ENCODE measurements at places on chromosomes 4 and X. TPM values are rescaled to one million over a fixed set of nuclear protein-coding genes. Genes with fewer than 3 reads are reported as not detected.

The RAI2 gene
- total RNA-seq: 0.25 TPM

The MAOB gene
- total RNA-seq: 0.25 TPM

The NUDT10 gene
- total RNA-seq: 1.4 TPM

The TMSB15B gene
- 4.7 TPM for total RNA-seq

The CLNK gene
- not detected for total RNA-seq

The SCRG1 gene
- not detected for total RNA-seq

The ARHGAP36 gene
- not detected for total RNA-seq

The CYSLTR1 gene
- not detected for total RNA-seq

The CT45A5 gene
- 0.09 TPM for total RNA-seq

The GPRASP2 gene
- 4.8 TPM for total RNA-seq

The ANOS1 gene
- 0.06 TPM for total RNA-seq

The AKAP14 gene
- total RNA-seq: not detected

All from A549 treated with dexamethasone at 1 μM for 4 hours (cell line).